ENCODE measurements at places on chromosomes 16 and 17.

GRCh38 chr17:299546-299945 is 53.1 kb downstream of the RPH3AL start:
- DNase-seq = no peak

GRCh38 chr17:82031885-82032627 is 578 bp downstream of the RAC3 start:
- DNase-seq = no peak

DNA sequence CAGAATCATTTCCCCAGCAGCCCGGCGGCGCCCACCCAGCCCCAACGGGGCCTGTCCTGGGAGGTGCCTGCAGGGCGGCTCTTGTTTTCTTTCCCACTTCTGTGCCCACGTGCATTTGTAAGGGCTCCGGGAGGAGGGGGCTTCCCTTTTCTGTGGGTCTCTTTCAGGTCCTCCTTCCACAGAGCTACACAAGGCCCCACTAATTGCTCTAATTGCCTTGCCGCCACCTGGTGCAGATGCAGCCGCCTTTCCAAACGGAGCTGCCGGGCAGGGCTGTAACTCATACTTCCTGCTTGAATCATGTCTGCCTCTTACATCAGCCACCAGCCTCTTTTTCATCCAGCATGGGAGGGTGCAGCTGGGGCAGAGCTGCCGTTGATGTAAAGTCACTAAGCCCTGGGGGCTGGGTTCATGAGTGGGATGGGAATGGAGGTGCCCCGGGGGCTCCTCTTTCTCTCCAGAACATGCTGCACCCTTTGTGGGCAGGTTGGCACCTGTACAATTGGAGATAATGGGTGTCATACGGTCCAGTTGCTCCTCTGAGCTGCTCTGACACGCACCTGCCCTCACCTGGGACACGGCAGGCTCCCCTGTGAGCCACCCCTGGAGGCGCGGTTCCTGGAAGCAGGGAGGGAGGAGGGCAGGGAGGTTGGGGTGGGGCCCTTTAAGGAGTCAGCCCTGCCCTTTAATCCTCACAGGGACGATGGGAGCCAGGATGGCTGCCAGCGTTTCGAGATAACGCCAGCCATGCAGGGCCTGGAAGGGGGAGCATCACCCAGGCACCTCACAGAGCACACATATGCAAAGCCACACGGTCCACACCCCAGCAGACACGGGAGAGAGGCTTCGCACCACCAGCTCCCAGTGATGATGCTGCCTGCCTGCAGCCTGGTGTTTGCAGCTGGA is 41.1 kb upstream of the KLHDC4 start:
- peak; percentile 81 for DNase-seq

- DNase-seq = peak; percentile 99
These were observed 33.3 kb downstream of the PECAM1 start for GRCh38 chr17:64357191-64357981.

DNA sequence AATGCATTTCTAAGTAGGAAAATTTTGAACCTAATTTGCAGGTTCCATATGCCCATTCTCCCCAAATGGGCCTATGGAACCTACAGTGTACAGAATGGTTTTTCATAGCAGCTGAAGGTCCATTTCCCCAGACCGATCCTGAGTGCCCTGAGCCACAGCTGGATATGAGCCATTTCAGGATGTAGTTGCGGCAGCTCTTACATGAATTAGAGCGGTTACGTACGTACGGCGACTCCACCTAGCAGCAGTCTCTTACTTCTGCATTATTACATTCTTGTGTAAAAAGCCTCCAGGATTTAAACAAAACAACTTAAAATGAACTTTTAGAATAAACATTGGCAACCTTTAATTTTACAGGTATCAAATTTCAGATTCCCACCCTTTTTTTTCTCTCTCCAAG is 225.3 kb downstream of the SNX29 start:
- DNase-seq = no peak

DNA sequence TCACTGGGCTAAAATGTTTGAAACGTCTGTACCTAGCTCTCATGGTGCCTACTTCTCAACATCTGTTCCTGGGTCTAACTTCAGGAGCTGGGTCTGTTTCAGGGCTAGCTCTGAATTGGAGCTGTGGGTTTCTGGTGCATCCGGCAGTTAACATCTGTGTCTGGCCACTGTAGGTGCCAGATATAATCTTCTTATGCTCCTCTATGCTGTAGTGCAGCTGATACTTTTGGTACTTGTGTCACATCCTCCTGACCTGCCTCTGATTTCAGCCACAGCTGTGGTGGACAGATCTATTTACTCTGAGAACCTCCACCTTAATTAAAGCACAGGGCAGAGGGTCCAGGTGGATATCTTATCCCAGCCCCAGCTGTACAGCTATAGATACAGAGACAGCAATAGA is 496.5 kb upstream of the CDH11 start:
- DNase-seq = no peak

GRCh38 chr16:48511071-48511540 is 98.9 kb downstream of the N4BP1 start:
- DNase-seq = peak; percentile 71

- peak; percentile 59 for DNase-seq
These were observed 15.3 kb downstream of the TBCD start for GRCh38 chr17:82767041-82767754.

DNA sequence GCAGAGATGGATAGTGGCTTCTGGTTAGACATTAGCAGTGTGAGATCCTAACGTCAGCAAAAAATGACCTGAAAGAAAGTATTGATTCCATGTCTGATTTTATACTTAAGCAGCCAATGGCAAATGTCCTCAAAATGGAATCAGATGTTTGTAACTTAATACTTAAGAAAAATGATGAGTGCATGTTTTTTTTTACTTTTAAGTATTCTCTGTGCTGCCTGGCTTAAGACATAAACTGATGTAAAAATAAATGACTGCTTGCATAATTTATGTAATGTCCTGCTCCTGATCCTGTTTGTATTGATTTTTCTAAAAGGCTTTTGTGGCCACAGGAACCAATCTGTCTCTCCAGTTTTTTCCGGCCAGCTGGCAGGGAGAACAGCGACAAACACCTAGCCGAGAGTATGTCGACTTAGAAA is 7.4 kb downstream of the CBFB start:
- DNase-seq = no peak

- peak; percentile 36 for DNase-seq
These were observed 1.4 kb upstream of the NBR1 start for GRCh38 chr17:43169561-43170139.

GRCh38 chr16:84617791-84618580 is at the start of gene COTL1:
Gene COTL1, minus strand, starts transcription at chr16:84618078. Its CDS starts 164 bp downstream, at chr16:84617914.
- DNase-seq = peak; percentile 98

DNA sequence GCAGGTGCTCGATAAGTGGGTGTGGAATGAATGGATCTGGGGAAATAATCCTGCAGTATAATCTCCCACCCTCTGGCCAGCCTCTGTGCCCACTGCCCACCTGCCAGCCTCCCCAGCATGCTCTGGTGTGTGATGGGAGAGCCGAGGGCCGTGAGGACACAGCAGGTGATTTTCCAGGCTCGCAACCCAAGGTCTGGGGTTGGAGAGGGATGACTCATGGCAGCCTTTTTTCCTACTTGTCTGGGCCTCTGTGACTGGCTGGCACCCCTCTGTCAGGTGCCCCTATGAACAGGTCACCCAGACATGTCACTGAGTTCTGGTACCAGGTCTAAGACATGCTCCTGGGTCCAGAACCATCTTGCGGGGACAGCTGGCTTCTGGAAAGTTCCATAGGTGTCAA is 385.7 kb upstream of the TNRC6C start:
- no peak for DNase-seq

DNA sequence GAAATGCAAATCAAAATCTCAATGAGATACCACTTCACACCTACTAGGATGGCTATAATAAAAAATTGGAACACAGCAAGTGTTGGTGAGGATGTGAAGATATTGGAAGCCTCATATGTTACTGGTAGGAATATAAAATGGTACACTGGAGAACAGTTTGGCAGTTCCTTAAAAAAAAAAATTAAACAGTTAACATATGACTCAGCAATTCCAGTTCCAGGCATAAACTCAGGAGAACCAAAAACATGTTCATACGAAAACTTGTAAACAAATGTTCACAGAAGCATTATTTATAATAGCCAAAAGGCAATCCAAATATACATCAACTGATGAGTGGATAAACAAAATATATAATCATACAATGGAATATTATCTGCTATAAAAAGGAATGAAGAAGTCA is 28.2 kb downstream of the ZNF652 start:
- no peak for DNase-seq

DNA sequence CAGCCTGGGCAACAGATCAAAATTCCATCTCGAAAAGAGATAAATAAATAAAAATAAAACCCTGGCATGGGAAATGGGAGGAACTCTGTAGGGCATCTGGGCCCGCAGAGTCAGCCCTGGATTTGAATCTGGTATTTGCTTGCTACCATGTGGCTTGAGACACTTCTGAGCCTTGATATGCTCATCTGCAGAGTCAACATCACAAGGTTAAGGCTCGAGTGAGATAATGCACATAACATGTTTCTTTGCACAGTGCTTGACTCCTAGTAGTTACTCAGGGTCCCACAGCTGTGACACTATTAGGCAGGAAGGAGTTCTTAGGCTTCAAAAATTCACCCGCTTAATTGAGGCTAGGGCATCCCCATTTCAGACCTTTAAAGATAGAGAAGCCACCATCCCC is 21.3 kb downstream of the CDK5RAP3 start:
- no peak for DNase-seq

- no peak for DNase-seq
These were observed 89.9 kb upstream of the NACA2 start for GRCh38 chr17:61680921-61681320.

DNA sequence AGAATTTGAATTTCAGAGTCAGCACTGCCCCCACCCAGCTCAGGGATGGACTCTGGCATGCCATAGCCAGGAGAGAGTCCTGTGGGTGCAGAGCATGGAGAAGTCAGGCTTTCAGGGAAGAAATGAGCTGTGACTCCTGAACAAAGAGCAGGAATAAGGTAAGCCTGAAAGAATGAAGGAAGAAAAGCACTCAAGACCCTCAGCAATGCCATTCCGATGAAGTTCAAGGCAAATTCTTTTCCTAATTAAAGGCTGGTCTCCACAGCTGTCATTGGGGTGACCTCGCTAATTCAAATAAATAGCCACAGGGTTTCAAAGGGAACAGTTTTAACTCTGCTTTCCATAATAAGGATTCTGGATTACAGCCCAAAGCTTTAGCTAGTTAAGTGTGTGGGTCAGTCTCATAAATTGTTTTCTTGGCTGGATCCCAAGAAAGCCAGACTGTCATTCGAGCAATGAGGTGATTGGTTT is 31.7 kb downstream of the TOM1L2 start:
- peak; percentile 35 for DNase-seq

DNA sequence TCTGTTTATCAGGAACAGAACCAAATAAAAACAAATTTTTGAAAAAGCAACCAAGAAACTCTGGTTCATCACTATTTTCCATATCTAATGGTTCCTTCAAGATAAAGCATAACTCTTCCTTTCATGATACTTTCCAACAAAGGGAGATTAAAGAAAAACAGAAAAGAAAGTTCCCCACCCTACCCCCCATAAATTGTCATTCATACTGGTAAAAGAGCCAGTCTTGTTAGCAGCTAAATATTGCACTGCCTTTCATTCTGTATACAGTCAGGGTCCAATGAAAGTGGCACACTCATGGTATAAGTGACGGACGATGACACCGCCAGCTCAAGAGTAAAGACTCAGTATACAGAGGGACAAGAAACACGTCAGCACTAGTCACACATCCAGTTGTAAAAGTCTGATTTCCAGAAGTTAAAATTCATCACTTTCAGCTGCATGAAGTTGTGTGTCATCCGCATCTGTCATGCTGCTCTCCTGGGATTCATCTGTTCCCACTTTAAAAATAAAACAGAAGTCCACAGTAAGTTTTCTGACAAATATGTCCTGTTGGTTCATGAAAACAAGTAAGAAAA is 68.5 kb downstream of the CDC27 start:
- no peak for DNase-seq

DNA sequence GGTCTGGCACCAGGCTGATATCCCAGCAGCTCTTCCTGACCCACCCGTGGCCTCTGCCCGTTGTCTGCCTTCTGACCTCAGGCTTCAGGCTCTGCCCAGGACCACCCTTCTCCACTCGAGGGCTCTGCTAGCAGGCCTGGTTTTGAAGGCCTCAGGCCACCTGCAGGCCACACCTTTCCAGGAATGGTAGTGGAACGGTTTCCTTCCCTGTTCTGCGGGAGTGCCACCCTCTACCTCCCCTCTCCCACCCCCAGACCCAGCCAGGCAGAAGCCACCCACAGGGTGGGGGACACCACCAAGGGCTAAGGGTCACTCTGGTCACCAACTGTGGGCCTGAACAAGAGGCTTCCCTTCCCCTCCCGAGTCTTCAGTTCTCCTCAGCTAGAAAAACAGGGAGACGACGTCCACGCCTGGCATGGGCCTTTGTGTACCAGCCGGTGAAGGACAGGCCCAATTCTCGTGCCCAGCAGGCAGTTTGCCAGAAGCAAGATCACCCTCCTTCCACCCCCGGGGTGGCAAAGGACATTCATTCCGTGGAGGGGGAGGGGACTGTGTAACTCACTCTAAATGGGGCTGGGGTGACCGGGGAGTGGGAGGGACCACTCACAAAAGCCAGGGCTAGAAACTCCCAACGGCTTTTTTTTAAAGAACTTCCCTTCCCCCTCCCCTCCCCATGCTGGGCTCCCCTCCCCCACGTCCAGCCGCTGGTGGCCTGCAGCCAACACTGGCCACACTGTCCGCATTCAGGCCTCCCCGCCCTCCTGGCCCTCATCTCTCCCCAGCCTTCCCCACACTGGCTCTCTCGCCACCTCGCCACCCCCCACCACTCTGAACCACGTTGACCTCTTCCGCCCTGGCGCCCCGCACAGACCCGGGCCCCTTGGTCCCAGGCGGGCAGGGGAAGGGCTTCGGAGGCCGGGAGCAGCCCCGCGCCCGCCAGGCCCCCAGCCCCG is 7.7 kb downstream of the CBX4 start:
- peak; percentile 38 for DNase-seq

GRCh38 chr16:89861648-89862047 is 11.7 kb upstream of the TCF25 start:
- DNase-seq = no peak

GRCh38 chr17:59668816-59669215 is 38.4 kb downstream of the PTRH2 start:
- DNase-seq = peak; percentile 92

GRCh38 chr17:80839970-80840369 is 151.7 kb upstream of the CHMP6 start:
- DNase-seq = no peak

DNA sequence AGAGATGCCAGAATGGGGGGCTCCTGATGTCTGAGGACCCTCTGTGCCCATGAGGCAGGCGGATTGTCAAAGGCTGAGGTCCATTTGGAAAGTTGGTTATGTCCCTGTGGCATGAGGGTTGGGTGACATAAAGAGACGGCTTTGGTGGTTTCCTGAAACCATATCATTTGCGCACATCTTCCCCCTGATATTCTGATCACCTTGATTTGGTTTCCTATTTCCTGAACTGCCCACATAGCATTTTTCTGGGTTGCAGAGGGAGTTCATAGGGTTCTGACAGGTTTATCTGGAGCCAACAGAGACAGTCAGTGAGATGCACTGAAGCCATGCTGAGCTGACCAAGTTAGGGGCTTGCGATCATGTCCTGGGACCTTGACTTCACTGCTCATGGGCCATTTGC is 15.7 kb upstream of the RNF222 start:
- DNase-seq = no peak

Data from fibroblast of pulmonary artery (primary cell).